ENCODE measurements at places on chromosomes 5 and 9.

GRCh38 chr9:122498883-122499288 is 11.7 kb upstream of the OR1J2 start:
- DNase-seq: peak; percentile 35

DNA sequence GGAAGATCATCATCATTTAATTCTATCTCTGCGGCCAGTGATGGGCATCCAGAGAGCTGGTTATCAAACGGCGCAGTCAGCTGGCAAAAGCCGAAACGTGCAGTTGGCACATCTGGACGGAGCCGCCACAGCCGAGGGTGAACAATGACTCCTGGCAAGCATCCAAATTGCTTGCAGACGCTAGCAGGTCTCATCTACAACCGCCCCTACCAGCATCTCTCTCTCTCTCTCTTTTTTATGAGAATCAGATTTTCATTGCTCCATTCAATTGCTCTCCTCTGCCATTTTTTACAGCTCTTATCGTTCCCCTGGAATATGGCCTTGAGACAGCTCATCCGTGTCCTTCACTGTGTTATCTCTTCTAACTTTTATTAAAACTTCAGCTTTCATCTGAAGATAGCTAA is 165.2 kb downstream of the MAPKAP1 start:
- no peak for DNase-seq

DNA sequence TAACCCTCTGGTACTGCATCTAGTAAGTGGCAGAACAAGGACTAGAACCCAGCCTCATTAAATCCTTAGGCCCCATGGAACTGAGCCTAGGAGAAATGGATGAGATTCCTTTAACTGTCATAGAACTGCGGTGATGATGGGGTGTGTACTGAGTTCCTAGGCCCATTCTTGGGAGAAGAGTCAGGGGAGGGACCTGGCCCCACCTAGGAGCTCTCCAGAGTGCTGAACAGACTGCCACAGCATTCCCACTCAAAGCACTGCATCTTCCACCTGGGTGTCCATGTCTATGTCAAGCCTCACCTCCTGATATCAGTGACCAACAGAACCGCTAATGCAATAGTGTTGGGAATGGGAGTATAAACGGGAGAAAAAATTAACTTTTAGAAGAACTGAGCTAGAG is 36.6 kb downstream of the TTLL11 start:
- no peak for DNase-seq

- no peak for DNase-seq
Observed at GRCh38 chr5:153618307-153618706, 127.8 kb downstream of the GRIA1 start.

- DNase-seq: no peak
Observed at GRCh38 chr5:171574376-171574775, 154.9 kb downstream of the FGF18 start.

- DNase-seq: no peak
Observed at GRCh38 chr9:79120533-79120932, 451.2 kb upstream of the TLE4 start.

- DNase-seq: no peak
Observed at GRCh38 chr5:147743678-147744374, 38.7 kb downstream of the JAKMIP2 start.

DNA sequence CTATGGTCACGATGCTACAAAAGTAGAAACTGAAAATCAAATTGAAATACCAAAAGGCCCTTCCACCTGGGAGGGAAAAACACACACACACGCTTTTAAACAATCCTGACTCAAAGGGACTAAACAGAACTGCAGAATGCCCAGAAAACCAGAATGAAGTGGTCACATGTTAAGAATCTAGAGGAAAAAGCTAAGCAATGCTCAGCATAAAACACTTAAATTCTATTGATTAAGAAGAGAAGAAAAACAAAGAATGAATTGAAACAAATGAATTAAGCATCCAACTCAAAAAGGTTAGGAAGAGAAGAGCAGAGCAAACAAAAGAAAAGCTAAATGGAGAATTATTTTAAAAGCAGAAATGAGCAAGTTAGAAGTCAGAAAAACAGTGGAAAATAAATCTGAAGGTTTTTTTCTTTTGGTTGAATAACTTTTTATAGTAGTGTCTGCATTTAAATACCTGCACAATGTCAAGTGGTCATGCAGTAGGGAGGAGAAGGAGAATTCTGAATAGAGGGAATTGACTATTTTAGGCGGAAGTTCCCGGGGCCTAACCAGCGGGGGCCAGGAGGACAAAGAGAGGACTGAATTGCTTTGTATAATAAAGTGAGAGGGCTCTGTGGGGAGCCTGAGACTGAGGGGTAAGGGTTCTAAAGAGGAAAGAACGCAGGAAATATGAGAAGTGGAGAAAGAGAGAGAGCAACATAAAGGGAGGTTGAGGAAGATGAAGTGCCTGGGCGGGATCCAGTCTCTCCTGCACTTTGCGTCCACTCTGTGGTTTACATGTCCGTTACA is 146.8 kb downstream of the ATPSCKMT start:
- no peak for DNase-seq

GRCh38 chr9:136683755-136684154 is 3.5 kb downstream of the AGPAT2 start:
- DNase-seq: no peak

DNA sequence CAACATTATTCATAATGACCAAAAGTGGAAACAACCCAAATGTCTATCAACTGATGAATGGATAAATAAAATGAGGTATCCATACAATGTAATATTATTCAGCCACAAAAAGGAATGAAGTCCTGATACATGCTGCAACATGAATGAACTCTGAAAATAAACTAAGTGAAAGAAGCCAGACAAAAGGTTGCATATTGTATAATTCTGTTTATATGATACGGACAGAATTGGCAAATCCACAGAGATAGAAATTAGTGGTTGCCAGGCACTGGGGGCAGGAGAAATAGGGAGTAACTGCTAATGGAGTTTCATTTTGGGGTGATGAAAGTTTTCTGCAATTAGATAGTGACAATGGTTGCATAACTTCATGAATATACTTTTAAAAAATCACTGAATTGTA is 47.0 kb downstream of the KIF24 start:
- DNase-seq: no peak

DNA sequence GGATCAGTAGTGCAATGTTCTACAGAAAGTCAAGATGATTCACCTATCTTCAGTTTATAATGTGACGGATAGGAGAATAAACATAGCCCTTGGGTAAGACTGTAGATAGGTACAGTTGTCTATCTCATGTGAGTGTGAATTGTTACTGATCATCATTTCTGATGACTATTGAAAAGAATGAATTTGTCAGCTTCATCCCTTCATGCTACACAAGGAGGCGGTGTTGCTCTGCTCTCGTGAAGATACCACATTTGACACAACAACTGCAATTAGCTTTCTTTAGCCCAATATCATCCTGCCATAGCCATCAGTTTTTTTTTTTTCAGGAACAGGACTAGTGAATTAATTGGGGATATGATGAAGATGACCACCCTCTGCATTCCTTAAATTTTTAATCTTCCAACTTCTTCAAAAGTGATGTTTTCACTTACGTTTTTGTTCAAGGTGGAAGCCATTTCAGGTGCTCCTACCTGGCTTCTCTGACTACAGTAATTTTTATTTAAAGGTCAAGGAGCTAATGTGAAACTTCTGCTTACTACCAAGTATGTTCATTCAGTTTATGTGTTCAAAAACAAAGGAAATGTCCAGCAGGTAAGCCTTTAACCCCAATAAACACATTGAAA is 152.9 kb upstream of the MOCS2 start:
- no peak for DNase-seq

- no peak for DNase-seq
Observed at GRCh38 chr9:6609497-6610016, 36.0 kb downstream of the GLDC start.

DNA sequence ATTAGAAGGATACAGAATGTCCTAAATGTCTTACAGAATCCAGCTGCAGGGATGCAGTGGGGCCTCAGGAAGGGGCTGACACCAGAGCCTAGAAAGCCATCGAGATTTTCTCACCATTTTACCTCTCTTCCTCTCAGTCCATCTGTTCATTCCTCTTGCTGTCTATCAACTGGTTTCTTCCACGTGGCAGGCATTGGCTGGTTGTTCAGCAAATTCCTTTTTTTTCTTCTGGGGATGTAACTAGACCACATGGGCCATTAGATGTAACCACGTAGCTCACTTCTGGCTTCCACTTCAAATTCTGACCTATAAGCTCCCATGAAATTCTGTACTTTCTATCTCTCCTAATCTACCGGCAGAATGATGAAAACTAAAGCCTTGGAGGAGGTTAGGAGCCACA is 93.6 kb upstream of the MTAP start:
- no peak for DNase-seq

- DNase-seq: peak; percentile 44
Observed at GRCh38 chr9:114366334-114367128, 21.3 kb downstream of the AKNA start.

- DNase-seq: no peak
Observed at GRCh38 chr9:134328841-134329575, 2.8 kb downstream of the RXRA start.

GRCh38 chr9:86713470-86713869 is 233.8 kb downstream of the GAS1 start:
- DNase-seq: no peak

GRCh38 chr5:146816775-146817387 is 61.7 kb downstream of the PPP2R2B start:
- DNase-seq: no peak

GRCh38 chr5:34040472-34040871 is 2.5 kb downstream of the C1QTNF3 start:
- DNase-seq: no peak

DNA sequence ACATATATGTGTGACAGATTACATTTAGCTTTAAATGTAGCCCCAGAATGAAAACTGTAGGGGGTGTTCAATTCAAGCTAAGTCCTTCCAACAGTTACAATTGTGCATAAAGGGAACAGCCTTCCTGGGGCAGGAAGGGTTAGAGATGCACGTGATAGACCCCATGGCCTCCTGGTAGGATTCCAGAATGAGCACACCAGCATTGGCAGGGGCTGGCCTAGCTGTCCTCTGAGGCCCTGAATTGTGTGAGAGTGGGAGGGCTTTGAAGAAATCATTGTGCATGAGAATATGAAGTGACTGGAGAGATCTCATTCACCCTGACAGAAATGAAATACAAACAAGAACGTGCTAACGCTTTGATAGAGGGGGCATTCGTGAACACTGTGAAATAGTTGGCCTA is 663.8 kb upstream of the KLF4 start:
- DNase-seq: no peak

- no peak for DNase-seq
Observed at GRCh38 chr5:173291722-173292658, 36.2 kb downstream of the STC2 start.

DNA sequence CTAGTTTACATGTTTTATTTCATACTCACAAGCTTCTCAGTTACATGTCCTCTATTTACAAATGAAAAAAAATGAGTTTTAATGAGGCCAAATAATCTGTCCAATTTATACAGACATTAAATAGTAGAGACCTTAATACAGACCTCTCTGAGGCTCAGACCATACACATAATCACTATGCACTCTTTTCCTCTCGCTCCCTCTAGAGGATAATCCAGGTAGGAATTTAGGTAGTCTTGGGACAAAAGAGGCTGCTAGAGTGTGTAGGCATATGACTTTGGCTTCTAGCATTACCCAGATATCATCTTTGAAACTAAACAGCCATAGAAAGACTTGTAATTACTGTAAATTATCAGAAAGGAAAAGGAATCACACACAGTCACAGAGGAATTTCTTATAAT is 444.7 kb downstream of the HINT1 start:
- DNase-seq: no peak

DNA sequence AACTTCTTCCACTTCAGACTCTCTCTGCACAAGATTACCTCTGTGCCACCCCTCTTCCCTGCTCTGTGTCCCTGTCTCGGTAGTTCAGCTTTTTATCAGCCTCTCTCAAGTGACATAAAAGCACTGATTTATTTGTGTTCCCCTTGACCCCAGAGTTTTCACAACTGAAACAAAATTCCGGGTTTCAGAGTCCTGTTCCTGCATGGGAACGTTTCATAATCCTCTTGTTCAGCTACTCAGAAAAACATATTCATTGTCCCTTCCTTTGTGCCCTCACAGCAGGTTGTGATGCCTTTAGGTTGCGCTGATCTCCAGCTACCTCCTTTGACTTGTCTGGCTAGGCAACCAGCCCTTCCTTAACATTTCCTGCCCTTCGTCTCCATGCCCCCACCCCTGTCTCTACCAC is 13.7 kb upstream of the ITGA1 start:
- no peak for DNase-seq

DNA sequence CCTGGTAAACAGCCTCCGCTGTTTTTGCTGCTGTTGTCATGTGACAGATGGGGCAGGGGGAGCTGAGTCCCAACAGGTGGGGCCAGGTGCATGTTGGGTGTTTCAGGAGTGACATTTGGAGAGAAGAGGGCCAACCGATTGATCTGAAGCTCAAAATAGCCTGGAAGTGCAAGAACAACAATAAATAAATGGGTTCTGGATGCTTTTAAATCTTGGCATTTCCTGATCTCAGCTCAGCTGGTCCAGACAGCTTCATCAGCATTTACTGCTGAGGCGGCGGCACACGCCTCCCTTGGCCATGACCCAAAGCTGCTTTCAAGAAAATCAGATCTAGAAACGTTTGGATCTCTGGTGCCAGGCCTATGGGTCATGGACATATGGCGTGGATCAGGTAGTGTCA is 70.5 kb downstream of the PPARGC1B start:
- no peak for DNase-seq

DNA sequence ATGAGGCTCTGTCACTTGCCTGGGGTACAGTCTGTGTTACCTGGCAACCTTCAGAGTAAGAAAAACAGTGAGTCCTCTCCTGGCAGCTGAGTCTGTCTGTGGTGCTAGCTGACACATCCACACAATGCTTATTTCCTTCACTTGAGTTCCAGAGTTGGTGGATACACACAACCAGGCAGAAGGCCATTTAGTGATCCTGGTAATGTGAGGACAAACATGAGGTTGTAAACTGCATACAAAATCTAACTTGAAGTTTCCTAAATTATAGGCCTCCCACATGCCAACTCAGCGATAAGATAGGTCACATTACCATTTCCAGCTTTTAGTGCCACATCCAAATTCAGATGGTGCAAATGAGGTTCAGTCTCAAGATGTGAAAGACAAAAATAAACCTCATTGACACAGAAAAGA is 125.5 kb downstream of the DCP2 start:
- DNase-seq: no peak

DNA sequence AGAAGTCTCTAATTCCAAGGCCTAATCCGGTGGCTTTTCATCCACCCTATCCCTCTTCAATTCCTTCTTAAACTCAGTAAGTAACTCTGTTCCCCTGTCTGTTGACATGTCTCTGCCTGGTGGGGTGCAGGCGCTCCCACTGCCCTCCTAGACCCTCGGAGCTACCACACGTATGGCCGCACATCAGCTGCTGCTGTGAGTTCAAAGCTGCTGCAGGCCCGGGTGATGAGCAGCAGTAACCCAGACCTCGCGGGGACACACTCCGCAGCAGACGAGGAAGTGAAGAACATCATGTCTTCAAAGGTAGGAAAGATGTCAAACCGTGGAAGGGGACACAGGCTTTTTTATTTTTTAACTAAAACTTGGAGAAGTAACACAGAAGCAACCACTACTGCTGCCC is 167.7 kb downstream of the DOCK8 start:
- DNase-seq: no peak
